Anterior cingulate cortex (tissue), 58 donors: ENCODE measurements at places on chromosomes 6 and 20.

DNA sequence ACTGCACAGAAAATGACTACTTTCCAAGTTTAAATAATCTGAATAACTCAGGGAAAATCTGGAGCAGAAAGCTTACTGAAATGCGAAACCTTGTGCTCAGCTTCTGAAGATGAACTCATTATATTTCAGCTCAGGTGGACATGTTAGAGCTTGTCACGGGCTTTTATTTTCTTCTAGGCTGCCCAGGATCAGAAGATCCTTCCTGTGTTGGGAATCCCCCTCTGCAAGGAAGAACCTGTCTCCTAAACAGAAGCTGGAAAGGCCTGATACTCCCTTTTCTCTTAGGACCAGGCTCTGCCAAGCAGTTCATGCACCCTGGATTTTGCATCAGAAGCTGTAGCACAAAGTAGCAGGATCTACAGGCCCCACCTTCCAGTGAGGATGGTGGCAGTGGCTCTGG lies 5.1 kb upstream of the SLC2A12 start:
- no peak for DNase-seq

GRCh38 chr6:37884548-37884947 lies 65.0 kb downstream of the ZFAND3 start:
- no peak for DNase-seq

DNA sequence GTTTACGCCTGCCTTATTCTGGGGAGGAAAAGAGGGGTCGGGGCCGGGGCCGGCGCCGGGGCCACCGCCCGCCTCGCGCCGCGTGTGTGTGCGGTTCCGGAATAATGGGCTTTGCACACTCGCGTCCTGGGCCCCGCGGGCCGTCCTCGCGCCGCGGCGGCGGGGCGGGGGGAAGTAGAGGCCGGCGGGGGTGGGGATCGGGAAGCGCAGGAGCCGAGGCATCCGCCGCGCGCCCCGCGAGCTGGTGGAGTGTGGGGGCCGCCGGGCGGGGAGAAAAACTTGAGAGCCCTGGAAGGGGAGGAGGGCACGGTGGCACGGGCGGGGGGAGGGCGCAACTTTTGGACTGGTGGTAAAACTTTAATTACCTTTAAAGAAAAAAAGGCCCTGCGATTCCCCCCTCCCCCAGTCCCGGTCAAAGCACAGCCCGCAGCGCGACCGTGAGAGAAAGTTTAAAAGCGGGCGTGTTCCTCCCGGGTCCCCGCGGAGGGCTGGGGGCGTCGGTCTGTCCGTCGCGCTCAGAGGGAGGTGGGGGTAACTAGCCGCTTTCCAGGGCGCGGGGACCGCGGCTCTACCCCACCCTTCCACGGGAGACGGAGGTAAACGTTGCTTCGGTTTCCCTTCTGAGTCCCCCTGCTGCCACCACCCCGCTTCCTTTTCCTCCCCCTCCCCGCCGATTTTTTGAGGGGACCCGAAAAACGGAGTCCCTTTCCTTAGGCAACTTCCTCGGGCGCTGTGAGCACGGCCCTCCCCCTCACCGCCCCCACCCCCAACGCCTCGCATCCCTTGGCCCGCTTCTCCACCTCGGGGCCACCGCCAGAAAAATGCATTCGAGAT lies 1.9 kb downstream of the L3MBTL3 start:
- DNase-seq = peak; percentile 36

DNA sequence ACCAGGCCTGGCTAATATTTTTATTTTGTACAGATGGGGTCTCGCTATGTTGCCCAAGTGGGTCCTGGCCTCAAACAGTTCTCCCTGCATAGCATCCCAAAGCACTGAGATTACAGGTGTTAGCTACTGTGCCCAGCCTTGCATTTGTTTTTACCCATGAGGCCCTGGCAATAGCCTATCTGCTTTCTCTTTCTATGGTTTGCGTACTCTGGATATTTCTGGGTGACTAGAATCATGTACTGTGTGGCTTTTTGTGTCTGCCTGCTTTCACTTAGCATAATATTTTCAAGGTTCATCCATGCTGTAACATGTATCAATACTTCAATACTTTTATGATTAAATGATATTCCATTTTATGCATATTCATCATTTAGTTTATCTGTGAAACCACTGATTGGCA lies 451.7 kb downstream of the GRIK2 start:
- DNase-seq = no peak

DNA sequence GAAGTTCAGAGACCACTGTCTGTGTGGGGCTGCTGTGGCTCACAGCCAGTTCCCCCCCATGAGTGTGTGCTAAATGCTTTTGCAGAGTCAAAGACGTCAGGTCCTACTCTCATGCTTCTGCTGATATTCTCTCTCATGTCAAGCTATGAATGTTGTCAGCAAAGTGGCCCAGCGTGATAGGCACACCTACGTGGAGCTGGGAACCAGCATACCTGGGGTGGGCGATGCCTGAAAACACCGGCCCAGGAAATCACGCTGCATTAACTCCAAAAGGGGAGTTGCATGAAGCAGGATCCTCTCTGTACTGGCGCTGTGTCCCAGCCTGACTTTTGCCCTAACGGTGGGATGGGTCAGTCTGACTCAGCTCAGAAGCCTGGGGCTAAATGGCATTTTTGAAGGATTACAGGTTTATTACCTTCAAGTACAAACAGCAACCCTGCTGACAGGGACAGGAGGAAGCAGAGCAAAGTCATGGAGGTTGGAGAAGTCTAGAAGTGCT lies 9.0 kb upstream of the MRPS10 start:
- DNase-seq = no peak

GRCh38 chr20:46963758-46964617 lies 69.3 kb downstream of the EYA2 start:
- no peak for DNase-seq

DNA sequence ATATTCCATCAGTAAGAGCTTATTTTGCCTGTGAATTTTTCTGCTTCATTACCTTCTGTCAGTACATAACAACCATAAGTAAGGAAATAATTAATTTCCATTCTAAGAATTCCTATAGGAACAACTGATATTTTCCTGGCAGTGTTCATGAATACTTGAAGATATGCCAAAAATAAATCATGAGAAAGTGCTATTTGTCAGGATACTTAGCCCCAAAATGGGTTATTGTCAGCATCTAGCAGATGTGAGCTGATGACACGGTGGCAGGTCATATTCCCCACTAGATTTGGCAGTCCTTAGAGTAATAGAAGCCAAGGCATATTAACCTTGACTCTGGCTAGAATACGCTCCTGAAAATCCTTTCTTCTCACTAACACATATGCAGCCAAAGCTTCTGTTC lies 43.2 kb upstream of the CRISP1 start:
- no peak for DNase-seq

- DNase-seq = no peak
These were observed 392.0 kb upstream of the FLRT3 start for GRCh38 chr20:14729390-14729789.

DNA sequence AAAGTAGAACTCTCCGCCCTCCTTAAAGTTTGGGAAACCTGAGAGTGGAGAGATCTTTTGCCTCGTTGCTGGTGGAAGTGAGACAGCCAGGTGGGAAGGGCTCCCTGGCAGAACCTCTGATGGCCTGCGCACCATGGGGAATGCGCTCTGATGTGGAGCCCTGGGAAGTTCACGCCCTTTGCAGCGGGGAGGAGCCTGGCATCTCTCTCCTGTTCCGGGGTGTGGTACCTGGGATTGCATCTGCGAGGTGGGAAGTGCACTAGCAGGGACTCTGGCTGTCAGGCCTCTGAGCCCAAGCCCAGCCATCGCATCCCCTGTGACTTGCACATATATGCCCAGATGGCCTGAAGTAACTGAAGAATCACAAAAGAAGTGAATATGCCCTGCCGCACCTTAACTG lies 159.8 kb downstream of the AKAP7 start:
- no peak for DNase-seq

DNA sequence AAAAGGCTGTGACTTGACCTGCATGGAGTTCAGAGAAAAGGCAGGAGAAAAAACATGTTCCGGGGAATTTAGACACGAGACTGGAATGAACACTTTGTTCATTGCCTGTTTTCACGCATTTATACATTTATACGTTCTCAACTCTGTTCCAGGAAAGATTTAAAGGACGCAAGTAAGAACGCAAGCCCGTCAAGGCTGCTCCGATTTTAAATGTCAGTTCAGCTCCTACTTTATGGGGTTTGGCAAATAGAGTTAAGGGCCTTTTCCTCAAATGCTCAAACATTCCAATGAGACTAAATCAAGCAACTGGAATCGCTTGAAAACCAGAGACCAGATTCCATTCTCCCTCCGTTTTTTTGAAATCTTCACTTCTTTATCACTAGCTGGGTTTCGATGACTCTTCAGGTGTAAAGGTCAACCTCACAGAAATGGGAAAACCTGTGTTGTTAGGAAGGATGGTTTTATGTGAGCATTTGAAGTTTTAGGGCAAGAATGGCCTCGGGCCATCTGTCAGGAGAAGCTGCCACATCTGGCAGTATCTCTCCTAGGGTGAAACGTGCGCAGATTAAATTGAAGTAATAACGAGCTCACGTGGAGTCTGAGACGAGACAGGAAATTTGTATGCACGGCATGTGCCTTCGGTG lies 24.9 kb downstream of the TTLL2 start:
- DNase-seq = no peak

DNA sequence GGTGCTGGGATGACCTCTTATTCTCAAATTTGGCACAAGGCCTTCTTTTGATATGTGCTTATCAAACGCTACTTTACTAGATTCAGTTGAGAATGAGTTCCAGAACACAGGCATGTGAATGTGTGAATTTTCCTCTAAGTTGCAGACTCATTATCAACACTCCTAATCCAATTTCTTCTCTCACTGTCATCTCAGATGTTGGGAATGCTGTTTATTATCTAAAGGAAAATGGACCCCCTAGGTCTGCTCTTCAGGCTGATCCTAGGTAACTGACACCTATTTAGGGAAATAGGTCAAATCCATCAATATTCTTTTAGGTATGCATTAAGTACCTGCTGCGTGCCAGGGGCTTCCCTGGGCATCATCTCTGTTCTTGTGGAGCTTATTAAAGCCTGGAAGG lies 215.0 kb upstream of the NOX3 start:
- no peak for DNase-seq

DNA sequence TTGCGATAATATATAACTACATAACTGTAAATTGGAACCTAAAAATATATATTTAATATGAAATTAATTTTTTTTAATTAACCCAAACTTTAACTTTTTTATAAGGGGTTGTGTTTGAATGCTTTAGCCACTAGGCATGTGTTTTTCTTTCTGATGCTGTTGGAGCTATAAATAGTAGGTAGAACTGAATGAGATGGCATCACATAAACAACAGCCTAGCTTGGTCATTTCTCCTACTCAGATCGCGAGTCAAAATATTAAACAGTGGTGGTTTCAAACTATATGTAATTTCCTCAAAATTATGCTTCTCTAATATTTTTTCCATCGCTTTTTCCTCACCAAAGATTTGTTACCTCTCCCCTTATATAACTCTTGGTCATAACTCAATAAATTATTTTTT lies 243.2 kb downstream of the ARID1B start:
- no peak for DNase-seq

DNA sequence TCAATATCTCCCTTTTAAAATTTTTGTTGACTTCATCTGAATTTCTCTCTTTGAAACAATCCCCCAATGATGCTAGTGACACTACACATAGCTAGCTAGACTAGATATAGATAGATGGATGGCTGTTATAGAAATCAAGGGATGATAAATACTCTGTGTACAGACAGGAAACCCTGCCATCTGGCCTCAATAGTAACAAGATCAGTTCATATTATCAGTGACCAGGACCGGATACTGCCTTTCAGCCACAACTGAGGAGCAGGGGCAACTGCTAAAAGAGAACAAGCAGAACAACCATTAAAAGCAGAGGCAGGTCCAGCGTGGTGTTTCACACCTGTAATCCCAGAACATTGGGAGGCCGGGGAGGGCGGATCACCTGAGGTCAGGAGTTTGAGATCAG lies 118.3 kb upstream of the FAM184A start:
- DNase-seq = no peak

DNA sequence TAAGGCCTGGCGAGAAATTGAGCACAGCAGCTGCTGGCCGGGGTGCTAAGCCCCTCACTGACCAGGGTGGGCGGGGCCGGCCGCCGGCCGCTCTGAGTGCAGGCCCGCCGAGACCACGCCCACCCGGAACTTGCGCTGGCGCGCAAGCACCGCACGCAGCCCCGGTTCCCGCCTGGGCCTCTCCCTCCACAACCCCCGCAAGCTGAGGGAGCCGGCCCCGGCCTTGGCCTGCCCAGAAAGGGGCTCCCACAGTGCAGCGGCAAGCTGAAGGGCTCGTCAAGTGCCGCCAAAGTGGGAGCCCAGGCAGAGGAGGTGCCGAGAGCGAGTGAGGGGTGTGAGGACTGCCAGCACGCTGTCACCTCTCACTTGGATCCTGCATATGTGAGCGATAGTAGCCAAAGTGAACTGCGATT lies 251.2 kb downstream of the GJA1 start:
- no peak for DNase-seq

- DNase-seq = no peak
These were observed 350.0 kb downstream of the CD83 start for GRCh38 chr6:14467591-14467990.

DNA sequence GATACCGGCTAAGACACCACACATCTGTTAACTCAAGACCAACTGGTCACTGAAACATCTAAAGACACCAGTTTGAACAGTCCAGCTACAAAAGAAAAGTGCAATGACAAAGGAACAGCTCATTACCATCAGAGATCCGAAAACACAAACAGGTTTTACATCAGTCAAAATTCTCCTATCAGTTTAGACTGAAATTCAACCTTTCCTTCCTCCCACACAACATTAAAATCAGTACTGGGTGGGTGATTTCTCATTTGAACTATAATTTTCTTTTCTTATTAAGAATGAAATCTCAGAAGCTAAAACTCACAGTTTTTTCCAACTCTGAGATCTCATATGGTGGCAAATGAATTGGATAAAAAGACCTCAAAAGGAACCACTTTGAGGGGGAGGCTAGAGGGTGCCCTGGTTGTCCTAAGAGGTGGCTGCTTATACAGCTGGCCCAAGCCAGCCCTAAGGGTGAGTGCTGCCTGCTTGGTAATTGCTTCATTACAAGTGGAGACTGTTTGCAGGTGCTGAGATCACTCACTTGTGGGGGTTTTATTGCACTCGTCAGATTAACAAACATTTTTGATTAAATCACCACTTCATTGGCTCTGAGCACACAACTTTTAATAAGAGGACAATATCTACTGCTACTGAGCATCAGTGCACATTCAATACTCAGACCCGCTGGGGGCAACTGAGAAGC lies 4.3 kb downstream of the CCDC167 start:
- DNase-seq = no peak

- DNase-seq = no peak
These were observed 16.3 kb upstream of the SMAP1 start for GRCh38 chr6:70651326-70651905.
